ENCODE measurements at places on chromosomes 2 and 18. TPM values are rescaled to one million over a fixed set of nuclear protein-coding genes. Genes with fewer than 3 reads are reported as not detected.

DNA sequence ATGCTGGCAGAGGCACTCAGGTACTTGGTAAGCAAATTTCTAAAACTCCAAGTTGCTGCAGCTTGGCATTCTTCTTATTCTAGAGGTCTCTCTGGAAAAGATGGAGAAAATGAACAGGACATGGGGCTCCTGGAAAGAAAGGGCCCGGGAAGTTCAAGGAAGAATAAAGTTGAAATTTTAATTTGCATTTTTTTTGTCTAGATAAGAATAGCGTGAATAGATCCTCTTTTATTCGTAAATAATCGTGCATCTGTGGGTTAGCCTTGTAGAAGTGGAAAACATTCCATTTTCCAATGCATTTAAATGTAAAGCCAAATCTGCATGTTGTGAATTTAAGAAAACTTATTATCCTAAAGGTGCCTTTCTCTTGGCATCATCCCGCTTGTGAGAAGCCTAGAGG lies 61.0 kb downstream of the TNFRSF11A start:
- DNase-seq, result no peak

GRCh38 chr2:209974576-209974975 lies 27.9 kb upstream of the RPE start:
- no peak for DNase-seq

Gene MBOAT2
- 14.2 TPM for polyA plus RNA-seq

Gene ZNF521
- polyA plus RNA-seq, result 4.9 TPM

Gene DSG1
- polyA plus RNA-seq, result 0.07 TPM

All from heart right ventricle (tissue), 16 donors.